ENCODE measurements at places on chromosomes 13 and 19.

DNA sequence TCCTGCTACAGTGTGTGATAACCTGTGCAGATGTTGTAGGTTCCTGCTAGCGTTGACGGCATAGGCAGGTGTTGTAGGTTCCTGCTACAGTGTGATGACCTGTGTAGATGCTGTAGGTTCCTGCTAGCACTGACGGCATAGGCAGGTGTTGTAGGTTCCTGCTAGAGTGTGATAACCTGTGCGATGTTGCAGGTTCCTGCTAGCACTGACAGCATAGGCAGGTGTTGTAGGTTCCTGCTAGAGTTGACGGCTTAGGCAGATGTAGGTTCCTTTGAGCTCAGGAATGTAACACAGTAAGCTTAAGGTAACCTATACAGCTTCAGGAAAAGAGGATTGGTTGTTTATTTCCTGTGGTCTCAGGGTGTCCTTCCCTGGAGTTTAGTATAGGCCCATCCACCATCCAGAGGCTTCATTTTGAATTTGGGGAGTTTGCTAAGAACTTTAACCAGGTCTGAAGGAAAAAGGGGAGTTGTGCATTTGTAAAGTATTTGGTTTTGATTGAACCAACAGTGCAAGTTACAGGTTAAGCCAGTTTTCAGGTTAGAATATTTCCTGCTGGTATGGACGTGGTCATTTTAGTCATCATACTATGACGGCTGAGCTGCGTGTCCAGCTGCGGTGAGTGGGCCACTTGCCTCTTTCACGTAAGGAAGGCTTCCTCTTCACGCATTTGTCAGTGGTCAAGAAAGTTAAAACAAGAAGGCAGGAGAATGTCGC lies 53.8 kb downstream of the ATP11A start:
- DNase-seq, result no peak

DNA sequence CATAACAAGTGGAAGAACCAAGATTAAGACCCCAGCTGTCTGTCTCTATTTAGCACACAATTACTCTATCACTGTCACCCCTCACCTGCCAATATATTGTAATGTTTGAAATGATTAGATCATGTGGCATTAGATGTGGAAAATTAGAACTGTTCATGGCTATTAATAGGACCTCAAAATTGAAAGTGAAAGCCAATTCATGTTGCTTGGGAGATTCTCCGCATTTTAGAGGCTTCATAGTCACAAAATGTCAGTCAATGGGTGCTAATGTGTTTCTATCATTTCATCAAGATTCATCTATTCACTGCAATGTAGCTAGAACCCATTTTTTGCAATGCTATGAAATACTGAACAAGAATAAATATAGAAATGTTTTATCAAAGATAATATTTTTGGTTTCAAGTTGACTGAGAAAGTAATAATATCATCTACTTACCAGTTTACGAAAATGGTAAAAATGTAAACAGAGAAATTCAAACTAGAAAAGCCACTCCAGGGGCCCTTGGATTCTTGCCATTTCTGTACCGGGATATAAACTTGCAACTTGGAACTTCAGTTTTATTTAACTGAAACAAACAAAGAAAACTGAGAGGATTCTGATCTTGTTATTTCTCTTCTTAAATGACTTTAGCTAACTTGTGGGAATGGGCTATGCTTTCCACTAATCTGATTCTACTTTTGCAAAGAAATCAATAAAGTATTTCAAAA lies 388.6 kb downstream of the DCT start:
- no peak for DNase-seq

DNA sequence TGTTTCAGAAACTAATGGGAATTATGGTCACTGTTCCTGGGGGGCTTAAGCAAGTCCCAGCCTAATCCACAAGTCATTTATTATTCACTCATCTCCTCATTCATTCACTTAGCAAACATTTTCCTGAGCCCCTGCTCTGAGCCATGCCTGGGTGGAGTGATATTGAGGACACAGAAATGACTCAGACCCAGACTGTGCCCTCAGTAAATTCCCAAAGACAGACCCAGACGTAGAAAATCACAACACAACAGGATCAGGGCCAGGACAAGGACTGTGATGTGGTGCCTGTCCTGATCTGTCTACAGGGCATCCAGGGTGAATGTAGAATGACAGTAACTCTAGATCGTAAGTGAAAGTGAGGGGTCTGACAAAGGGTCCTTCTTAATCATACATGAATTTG lies 7.0 kb upstream of the SPACA6 start:
- DNase-seq, result no peak

DNA sequence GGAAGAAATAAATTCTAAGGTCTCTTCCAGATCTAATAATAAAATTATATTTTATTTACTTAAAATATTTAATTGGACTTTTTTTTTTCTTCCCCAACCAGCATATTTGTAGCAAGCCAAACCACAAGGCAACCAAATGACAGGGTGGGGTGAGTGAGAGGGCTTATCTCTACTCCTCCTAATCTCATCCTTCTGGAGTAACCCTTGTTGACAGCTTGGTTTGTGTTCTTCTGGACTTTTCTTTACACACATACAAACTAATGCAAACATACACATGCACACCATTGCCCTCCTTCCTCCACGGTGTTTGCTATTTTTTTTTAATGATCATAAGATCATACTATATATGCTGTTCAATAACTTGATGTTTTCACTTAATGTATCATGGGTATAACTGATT lies 383.1 kb downstream of the DLEU7 start:
- no peak for DNase-seq

- DNase-seq, result no peak
These were observed 32.1 kb upstream of the OR1M1 start for GRCh38 chr19:9054765-9055164.

DNA sequence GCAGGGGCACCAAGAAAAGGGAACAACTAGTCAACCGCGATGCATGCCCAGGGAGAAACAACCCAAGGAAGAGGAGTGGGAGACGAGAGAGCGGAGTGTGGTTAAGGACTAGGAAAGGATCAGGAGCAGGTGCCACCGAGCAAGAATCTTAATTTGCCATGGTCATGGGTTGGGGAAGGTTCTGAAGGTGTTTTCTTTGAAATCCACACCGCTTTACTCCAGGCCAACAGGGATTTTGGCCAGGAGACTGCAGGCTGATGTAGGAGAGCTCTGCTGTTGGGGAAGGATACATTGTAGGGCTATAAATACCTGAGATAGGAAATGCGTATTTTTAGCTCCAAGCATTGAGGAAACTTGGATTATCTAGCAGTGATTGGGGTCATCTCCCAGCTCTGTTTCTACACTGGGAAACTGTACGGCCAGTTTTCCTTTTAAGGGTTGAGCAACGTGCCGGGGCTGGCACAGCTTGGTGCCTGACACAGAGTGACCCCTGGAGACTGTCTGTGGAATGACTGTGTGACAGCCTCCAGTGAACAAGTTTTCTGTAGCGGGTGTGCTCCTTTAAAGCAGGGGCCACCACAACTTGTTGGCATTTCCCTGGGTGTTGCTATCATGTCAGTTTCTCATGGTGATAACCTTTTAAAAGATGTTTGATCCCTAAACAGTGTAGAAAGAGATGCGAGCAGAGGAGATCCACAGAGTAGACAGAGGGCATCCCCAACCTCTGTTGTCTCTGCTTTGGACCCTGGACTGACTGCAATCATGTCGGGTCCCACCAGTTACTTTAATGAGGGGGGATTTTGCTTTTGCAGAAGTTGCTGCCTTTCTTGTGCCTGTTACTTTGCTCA lies 34.3 kb downstream of the ZNF536 start:
- DNase-seq, result peak; percentile 44

GRCh38 chr13:101467415-101467814 lies 14.9 kb downstream of the ITGBL1 start:
- DNase-seq, result no peak

DNA sequence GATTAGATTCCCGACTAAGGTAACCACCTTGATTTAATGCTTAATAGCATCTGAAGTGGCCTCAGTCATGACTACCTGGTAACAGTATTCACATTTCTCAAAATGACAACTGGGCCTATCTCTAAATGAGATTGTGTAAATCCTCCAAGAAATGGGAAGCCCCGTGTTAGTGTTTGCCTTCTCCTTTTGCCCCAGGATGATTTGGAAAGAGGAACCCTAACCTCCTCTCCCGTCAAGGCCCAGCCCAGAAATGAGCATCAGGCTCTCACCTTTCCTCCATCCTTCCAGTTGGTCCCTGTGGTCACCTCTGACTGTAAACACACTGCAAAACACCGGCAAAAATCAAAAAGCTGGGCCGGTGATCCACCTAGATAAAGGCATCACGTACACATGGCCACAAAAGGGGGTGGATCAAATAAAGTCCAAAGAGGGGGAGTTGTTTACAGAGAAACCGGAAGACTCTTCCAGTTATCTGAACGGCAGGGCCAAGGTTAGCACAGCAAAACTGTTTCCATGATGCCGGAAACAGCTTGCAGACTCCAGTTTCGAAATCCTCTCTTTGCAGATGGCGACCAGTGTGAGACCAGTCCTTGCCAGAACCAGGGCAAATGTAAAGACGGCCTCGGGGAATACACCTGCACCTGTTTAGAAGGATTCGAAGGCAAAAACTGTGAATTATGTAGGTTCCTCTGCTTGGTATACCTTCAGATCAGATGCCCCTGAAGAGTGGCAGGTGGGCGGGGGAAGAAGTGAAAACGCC lies 16.4 kb downstream of the F10 start:
- DNase-seq, result no peak

DNA sequence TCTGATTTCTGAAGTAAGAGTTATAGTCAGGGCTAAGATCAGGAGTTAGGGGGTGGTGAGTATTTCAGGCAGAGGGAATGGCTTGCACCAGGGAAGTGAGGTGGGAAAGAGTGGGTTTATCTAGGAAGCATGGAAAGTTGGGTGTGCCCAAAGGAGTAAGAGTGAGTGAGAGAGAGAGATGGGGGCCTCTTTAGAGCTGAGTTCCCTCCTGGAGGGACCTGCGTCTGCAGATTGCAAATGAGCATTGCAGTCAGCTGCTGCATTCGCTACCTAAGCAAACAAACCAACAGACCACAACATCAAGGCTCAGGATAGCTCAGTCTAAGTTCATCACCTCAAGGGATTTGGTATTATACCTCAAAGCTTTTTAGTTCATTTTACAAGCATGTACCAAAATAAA lies 405.8 kb downstream of the FGF9 start:
- DNase-seq, result no peak

- no peak for DNase-seq
These were observed 19.2 kb downstream of the GPX4 start for GRCh38 chr19:1122972-1123363.

DNA sequence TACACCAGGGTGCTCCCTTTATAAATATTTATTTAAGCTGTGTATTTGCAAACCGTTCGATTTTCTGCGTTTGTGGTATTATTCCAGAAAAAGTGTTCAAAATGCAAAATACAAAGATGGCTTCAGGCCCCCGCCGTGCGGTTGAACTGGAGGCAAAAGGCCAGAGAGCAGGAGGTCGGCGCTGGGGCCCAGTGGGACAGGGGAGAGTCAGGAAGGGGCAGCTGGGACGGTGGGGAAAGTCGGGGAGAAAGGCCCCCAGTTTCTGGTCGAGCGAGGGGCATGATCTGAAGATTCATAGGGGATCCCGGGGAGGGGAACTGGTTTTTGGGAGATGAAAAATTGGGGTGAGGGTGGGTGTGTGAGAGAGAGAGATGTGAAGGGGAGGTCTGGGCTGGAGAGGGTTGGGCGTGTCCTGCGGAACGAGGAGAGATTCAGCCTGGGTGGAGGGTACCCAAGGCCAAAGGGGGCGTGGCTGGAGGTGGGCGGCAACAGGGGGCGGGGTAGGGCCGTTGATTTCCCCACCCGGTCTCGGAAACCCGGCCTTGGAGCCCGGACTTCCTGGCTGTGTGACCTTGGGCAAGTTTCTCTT lies 678 bp downstream of the ISOC2 start:
- peak; percentile 45 for DNase-seq

DNA sequence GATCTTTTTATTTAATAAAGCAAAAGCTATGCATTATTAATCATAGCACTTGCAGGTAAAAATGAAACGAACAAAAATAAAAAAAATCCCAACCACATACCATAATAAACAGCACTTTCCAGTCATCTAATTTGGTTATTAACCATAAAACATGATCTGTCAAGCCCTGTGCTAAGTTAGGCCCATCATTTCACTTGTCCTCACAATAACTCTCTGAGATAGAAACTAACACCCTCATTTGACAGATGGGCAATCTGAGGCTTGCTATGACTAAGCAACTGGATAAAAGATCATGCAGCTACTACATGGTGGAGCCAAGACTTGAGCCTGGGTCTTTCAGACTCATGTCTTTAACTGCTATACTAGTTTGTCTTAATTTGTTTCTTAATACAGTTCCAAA lies 21.8 kb downstream of the PROSER1 start:
- DNase-seq, result no peak

DNA sequence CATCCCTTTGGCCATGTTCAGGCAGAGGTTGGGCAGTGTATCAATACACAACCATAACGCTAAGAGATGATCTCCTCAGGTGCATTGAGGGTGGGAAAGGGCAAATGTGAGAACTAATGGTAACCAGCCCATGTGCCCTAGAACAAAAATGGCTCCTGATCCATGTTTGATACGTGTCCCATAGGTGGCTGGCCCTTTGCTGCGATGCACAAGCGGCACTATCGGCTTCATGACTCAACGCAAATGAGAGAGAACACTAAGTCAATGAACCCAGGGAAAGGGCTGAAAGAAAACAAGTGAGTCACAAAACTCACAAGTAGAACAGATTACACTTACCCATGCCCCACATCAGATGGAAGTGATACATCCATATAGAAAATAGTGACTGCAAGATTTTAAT lies 201.7 kb downstream of the ABCC4 start:
- no peak for DNase-seq

DNA sequence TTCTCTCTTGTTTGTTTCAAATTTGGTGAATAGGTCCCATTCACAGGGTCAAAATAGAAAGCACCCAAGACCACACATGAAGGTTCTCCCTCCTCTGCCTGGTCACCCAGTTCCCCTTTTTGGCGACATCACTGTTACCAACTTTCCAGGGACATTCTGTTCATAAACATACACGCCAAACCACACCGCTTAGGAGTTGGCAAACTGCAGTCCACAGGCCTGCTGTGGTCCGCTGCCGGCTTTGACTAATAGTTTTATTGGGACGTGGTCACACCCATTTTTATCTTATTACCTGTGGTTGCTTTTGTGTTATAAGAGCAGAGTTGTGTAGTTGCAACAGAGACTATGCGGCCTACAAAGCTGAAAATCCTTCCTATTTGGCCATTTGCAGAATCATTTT lies 24.2 kb downstream of the UHRF1 start:
- DNase-seq, result no peak

DNA sequence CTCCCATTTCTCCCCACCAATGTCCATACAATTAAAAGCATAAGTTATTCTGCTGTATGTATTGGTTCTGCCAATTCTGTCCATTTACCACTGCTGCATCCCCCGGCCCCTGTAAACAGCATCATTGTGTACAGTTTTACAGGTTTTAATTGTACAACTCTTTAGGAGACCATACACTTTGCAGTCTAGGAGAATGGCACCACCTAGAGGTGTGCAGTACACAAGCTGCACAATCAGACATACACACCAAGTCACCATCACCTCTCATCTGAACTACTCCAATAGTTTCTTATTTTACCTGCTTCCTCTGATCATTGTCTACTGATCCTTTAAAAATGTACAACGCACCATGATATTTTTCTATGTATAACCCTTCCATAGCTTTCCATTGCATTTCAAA lies 855.9 kb upstream of the KLHL1 start:
- no peak for DNase-seq

GRCh38 chr13:107276936-107277335 lies 709.0 kb upstream of the ARGLU1 start:
- no peak for DNase-seq
